ENCODE measurements at places on chromosomes 11 and 22.
A peak's percentile ranks its signal among the peaks of the same experiment; 100 is the strongest.

DNA sequence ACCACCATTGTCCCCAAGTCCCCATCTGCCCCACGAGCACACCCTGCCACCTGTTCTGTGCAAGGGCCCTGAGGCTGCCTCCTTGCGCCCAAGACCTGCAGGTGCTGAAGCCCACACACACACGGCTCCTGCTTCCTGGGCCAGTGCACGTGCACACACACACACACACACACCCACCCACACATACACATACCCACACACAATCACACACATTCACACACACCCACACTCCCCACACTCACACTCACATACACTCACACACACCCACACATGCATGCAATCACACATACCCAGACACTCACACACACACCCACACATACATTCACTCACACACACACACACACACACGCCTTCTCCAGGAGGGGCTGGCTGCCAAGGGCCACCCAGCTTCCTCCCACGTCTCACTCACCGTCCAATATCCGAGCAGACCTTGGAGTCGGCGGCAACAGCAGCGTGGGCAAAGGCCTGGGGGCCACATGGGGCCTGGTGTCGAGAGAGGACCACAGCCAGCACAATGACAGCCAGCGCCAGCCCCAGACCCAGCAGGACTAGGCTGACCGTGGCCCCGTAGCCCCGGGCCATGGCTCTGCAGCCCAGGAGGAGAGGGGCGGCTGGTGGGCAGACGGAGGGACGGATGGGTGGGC, 616 bp downstream of the GGT5 start:
- no peak for DNase-seq

- DNase-seq, result peak; percentile 64
Measured at GRCh38 chr22:24592851-24593558, at the start of gene LRRC75B. LRRC75B (minus strand) TSS chr22:24593073; CDS start chr22:24593039, 34 bp downstream.

GRCh38 chr11:21814169-21814568, 378.7 kb upstream of the ANO5 start:
- DNase-seq, result no peak

GRCh38 chr22:39722032-39722325, 151.4 kb downstream of the CACNA1I start:
- DNase-seq, result no peak

DNA sequence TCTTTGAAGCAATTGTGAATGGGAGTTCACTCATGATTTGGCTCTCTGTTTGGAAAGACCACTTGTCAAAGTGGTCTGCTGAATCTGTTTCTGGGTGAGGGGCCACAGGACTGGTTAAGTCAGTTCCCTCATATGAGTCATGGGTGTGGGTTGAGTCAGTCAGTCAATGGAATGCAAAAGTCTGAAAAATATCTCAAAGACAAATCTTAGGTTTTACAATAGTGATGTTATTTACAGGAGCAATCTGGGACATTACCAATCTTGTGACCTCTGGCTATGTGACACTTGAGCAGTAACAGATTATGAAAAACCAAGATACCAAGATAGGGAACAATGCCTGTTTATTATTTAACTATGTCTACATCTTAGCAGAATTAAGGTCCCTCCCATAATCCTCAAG, 311.6 kb downstream of the AASDHPPT start:
- peak; percentile 12 for DNase-seq

DNA sequence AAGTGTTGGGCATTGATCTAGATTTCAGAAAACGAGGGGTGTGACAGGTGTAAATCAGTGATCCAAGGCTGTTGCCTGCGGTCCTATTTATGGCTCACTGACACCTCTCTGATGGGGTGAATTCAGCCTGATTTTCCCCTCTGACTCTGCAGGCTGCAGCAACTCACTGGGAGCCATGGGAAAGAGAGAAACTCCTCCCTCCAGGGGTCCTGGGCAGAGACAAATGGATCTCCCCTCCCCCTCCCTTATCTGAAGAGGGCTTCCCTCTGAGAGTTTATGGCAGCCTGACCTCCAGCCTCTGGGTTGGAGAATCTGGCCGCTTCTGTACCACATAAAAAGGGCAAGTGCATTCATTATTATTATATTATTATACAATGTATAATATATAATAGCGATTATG, 1.8 kb upstream of the PKNOX2 start:
- no peak for DNase-seq

- no peak for DNase-seq
Measured at GRCh38 chr22:27724157-27724556, 77.4 kb downstream of the MN1 start.

GRCh38 chr11:80944758-80945157, 1503.9 kb upstream of the TENM4 start:
- DNase-seq, result no peak

Data from GM04504 (cell line).